Type B pancreatic cell (in vitro differentiated cells): ENCODE measurements at places on chromosomes 16 and 17.

DNA sequence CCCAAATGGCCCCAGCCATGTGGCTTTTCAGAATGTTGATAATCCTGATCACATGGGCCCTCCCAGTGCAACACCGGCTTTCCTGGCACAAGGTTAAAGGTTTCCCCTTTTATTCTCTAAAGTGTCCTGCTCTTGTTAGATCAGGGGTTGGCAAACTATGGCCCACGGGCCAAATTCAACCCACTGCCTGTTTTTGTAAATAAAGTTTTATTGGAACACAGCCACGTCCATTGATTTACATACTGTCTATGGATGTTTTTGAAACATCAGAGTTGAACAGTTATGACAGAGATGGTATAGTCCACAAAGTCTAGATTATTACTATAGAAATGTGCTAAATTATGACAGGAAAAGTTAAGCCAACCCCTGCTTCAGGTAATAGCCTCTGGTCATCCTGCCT is 157.3 kb downstream of the ZFHX3 start:
- DNase-seq: no peak

DNA sequence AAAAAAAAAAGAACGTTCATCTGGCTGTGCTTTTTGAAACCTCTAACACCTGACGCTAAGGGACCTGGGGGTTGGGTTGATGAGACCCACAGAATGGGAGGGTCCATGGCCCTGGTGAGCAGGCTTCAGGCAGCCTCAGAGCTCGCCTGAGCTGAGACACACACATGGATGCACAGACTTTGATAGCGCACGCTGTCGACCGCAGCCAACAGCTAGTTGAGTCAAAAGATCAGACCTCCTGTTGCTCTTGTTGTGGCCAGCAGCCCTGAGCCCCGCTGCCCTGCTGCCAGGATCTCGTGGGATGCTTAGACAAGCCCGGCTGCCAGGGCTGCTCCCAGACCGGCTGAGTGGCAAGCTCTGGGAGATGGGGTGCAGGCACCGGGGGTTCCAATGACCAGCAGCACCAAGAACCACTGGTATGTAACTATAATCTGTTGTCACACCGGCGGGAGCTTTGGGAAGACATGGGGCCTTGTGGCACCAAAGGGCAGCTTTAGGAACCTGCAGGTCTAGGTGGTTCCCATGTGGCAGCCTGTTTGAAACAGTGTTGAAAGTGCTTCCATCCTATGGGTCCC is 20.0 kb upstream of the MEAK7 start:
- no peak for DNase-seq

DNA sequence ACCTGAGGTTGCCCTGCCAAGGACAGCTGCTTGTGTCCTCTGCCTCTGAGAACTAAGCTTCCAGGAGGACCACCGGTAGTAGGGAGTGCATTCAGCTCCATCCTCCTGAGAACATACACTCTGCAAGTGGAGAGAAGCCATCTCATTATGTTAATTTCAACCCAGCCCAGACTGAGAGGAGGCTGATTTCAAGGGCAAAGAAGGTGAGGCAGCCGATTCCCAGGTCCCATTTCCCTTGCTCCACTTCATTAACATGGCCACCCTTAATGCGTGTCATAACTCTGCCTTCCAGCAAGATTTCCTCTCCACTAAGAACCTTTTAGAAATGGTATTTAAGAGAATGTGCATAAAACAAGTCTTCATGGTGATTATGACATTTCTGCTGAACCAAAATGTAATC is 72.5 kb downstream of the CDH13 start:
- no peak for DNase-seq

- no peak for DNase-seq
Measured at GRCh38 chr16:68643847-68644246, 1.3 kb upstream of the CDH3 start.

DNA sequence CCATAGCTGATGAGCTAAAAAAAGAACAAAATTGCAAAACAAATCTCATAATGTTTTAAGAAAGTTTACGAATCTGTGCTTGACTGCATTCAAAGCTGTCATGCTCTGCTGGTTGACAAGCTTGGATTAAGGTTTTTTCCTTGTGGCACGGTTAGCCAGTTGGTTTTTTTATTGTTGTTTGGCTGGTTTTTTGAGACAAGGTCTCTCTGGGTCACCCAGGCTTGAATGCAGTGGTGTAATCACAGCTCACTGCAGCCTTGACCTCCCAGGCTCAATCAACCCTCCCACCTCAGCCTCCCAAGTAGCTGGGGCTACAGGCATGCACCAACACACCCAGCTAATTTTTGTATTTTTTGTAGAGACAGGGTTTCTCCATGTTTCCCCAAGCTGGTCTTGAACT is 45.7 kb downstream of the PHKB start:
- no peak for DNase-seq

DNA sequence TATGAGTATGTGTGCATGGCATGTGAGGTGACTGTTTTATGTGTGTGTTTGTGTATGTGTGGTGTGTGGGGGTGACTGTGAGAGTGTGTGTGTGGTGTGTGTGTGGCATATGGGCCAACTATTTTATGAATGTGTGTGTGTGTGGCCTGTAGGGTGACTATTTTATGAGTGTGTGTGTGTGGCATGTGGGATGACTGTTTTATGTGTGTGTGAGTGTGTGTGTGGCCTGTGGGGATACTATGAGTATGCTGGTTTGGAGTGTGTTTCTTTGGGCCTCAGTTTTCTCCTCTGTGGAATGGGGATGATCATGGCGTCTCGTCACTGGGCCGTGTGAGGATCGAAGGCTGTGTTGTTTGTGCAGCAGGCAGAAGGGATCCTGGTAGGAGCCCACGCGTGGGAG is 152.1 kb upstream of the PLCG2 start:
- DNase-seq: no peak

DNA sequence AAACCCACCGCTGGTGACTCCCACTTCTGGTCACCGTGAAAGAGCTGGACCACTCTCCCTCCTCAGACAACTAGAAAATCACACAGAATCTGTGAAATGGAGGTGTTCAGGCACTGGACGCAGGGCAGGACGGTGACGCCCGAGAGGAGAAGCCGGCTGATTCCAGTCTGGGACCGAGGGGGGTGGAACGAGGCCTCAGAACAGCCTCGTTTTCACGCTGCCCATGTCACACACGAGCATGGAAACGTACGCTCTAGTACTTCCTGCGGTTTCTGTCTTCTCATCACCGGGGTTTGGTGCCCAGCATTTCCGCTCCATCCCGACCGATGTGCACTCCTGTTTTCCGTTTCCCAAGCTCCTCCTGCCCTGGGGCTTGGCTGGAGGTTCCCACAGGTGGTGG is 101.8 kb upstream of the METRNL start:
- no peak for DNase-seq

DNA sequence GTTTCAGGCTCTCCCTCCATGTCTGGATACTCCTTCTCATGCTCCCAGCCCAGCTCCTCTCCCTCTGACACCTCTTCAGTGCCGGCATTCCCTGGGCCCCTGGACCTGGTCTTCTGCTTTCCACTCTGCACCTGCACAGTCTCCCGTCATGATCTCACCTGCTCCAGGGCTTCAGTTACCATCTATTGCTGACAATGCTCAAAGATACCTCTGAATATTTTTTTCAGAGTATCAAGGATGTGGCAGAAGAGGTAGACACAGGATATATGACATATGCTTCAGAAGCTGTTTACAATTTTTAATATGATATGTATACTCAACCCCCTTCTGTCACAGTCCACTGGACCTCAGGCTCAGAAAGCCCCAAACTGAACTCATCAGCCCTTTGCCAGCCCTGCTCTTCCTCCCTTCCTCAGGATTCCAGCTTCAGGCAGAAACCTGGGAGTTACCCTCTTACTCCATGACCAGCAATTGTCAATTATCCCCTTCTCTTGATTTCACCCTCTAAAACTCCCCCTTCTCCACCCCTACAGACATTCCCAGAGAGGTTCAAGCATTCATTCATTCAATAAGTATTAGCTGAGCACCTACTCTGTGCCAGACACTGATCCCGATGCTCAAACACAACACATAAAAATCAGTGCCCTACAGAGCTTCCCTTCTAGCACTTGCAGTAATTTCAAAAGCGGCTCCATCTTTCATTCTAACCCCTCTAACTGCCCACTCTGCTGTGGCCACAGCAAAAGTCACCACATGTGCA is 7.8 kb upstream of the MLLT6 start:
- no peak for DNase-seq

GRCh38 chr17:82101767-82102679 is 4.0 kb upstream of the FASN start:
- DNase-seq: no peak
